Trophoblast cell (in vitro differentiated cells and primary cell): ENCODE measurements at places on chromosomes 13 and 19.
A peak's percentile ranks its signal among the peaks of the same experiment; 100 is the strongest.

GRCh38 chr13:30354493-30355383 lies 47.4 kb upstream of the KATNAL1 start:
- peak; percentile 88 for DNase-seq

DNA sequence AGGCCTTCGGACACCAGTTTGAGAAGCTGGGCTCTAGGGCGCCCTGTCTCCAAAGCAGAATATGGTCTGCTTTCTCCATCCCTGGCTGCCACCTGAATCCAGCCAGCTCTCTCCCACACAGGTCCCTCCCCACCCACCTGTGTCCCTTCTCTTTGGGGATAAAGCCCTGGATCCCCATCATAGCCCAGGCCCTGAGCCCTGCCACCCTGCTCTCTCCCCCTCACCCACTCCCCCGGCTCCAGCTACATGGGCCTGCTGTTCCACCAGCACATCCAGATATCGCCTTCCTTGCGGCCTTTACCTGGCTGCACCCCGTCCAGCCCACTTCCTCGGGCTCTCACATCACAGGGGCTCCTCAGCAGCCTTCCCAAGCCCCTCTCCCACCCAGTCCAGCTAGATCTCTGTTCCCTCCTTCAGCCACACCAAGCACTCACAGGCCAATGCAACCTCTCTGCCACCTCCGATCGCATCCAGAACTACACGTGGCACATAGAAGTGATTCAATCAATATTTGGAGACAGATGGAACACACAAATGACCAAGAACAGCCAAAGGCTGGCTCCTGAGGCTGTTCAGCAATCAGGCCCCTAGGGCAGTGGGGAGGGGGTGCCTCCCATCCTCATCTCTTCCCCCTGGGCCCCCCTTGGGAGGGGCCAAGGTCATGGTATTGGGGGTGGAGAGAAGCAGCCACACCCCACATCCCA lies 7.6 kb downstream of the AKT2 start:
- DNase-seq: no peak

GRCh38 chr13:75507027-75508001 lies 25.3 kb upstream of the TBC1D4 start:
- no peak for DNase-seq

- DNase-seq: peak; percentile 51
These were observed 608 bp downstream of the MYADM start for GRCh38 chr19:53868091-53868891.

DNA sequence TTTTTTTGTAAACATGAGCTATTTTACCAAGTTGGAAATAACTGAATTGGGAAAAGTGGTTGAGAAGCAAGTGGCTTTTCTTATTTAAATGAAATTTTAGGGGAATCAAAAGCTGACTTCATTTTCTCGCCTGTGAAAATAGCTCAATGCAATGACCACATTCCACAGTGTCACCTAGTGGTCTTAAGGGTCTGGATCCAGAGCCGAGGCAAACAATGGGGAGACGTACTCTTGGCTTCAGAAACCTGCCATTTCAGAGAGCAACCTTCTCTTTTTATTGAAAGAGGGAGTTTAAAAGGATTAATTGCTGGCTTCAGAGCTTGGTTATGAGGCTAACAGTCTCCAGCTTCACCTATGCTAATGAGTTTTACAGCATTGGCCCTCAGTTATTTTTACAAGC lies 39.7 kb upstream of the RXFP2 start:
- DNase-seq: no peak

DNA sequence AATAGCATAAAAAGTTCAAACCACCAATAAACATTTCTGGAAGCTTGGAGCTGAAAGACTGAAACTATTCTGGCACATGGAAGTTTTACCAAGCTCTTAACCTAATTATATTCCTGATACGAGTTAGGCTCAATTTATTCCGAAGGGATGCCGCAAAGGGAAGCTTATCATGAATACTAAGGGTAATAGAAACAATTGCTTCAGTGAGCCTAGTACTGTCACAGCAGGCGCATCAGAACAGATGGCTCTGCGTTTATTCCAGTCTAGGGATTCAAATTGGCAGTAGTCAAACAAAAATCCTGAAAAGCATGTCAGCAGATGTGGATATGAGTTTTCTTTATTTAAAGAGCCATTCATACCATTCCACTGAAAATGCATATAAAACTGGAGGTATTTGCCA lies 779.5 kb downstream of the GPC5 start:
- DNase-seq: no peak

DNA sequence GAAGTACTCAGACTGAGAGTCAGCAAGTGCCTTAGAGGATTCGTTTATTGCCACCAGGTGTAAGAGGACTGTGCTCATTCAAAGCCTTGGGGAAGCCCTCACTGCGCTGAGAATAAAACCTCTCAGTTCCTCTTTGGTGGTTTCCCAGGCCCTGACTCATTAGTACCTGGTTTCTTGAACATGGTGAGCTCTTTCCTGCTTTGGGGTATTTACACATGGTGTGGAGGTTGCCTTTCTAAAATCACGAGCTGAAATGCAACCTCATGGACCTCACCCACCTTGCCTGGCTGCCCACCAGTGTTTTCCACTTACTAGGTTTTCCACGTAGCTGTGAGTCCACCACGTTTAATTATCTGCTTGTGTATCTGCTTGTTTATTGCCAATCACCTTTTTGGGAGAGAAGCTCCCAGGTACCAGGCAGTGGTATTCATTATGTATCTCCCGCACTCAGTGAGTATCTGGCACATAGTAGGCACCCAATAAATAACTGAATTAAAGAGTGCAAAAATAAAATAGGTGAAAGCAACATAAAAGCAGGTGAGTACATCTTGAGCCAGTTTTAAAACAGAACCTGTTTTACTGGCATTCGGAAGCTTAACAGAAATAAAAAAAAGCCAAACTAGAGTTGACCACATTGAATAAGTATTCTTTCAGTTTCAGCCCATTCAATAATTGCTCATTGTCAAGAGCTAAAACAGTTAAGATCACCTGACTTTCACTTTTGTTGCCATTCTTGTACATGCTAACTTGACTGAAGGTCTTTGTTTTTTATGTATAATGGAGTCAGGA lies 533.0 kb downstream of the MYO16 start:
- no peak for DNase-seq

GRCh38 chr13:98068521-98068920 lies 74.4 kb upstream of the FARP1 start:
- DNase-seq: peak; percentile 31

DNA sequence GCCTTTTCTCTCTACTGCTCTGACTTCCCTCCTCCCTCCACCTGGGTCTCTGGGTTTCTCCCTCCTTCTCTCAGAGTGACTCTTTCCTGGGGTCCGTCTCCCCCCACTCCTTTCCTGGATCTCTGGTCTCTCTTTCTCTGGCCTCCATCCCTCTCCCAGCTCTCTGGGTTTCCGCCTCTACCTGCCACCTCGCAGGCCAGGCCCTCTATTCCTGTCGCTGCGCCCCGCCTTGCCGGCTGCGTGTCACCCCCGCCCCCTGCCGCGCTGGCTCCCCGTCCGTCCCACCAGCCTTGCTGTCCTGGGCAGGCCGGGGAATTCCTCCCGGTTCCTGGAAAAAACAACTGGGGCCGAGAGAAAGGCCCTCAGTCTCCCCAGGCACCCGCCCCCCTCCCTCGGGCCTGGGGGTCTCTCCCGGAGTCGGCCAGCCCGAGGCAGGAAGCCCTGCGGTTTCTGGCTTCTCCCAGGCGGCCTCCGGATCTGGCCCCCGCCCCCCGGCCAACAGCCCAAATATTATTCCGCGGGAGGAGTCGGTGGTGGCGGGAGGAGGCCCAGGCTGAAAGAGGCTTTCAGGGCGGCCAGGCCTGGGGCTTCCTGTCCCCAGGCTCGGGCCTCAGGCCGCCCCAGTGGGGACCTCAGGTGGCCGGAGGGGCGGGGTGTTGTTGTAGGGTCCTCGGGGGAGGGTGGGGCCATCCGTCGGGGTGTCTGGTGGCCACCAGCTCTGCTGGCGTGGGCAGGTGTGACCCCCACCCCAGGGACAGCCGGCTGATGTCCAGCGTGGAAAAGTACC lies 9.3 kb downstream of the IRF2BP1 start:
- DNase-seq: no peak

GRCh38 chr19:1850809-1851653 lies 2.7 kb upstream of the REXO1 start:
- DNase-seq: peak; percentile 21

GRCh38 chr19:55255618-55256423 lies 3.0 kb downstream of the PPP6R1 start:
- DNase-seq: no peak

DNA sequence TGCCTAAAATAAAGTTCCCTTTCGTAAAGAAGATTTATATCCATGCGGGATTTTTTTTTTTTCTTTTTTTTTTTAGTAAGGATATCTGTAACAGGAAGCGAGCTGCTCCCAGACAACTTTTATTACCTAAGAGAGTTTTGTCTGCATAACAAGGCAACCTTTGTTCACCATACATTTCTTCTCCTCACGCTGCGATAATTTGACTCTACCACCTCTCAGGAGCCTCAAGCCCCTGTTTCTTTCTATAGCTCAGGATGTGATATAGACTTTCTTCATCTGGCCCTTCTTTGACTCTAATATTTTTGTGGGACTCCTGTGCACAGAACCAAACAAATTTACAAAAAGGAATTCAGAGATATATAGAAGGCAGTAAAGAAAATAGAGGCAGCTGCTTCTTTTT lies 1053.7 kb upstream of the SPRY2 start:
- DNase-seq: no peak

DNA sequence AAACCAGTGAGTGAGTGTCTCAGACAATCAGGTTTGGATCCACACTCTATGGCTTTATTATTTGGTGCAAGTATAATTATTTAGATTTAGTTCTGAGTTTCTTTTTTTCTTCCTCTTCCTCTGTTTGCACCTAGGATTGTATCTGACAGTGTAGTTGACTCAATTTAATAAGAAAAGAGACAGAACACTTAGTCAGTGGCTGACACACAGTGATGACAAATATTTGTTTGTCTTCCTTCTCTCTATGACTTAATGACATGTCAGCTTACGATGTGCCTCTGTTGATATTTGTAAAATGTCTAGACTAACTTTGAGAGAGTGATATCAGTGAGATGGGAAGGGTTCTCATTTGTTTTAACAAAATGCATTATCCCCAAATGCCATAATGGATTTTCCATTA lies 129.5 kb upstream of the SLC10A2 start:
- DNase-seq: no peak

GRCh38 chr13:111862836-111863815 lies 203.8 kb upstream of the SOX1 start:
- DNase-seq: no peak

DNA sequence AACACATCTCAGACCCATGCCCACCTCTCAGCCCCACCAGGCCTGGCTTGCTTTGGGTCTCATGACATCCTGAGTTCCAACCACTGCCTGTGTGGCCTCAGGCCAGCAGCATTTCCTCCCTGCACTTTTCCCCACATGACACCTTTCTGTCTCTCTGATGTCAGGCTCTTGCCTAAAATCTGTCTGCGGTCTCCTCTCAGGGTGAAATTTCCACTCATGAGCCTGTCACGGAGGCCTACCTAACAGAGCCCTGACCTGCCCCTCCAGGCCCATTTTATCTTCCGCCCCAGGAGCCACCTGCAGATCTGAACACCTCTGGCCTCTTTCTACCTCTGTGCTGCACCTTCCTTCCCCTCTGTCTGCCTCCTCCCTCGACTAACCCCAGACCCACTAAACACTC lies 93.5 kb downstream of the ZDHHC20 start:
- DNase-seq: no peak
